Stomach (tissue), 19 donors: ENCODE measurements at places on chromosomes 5 and 9. TPM values are rescaled to one million over a fixed set of nuclear protein-coding genes. Genes with fewer than 3 reads are reported as not detected.

The SHROOM1 gene
- 264 TPM for total RNA-seq

The UBE2B gene
- total RNA-seq: 67.8 TPM

The CTXN3 gene
- not detected for total RNA-seq

The ORM2 gene
- not detected for total RNA-seq

The TMEM252 gene
- not detected for total RNA-seq

The CXCL14 gene
- total RNA-seq: not detected

The LHX6 gene
- total RNA-seq: 0.29 TPM

The PCDH12 gene
- 1.2 TPM for total RNA-seq

The ESM1 gene
- total RNA-seq: not detected

The COL23A1 gene
- 5.0 TPM for total RNA-seq

The PRDM9 gene
- not detected for total RNA-seq

The DMRTA1 gene
- 1.8 TPM for total RNA-seq

The CEL gene
- not detected for total RNA-seq

The C9orf50 gene
- total RNA-seq: not detected

The SPINK1 gene
- total RNA-seq: 2.9 TPM

The SLC6A19 gene
- not detected for total RNA-seq

The IFNA21 gene
- total RNA-seq: not detected

The RETREG1 gene
- 50.7 TPM for total RNA-seq

The TEX48 gene
- not detected for total RNA-seq

The IFNA2 gene
- not detected for total RNA-seq
